CD4-positive, alpha-beta T cell (primary cell): ENCODE measurements at places on chromosomes 2 and 18. TPM values are rescaled to one million over a fixed set of nuclear protein-coding genes. Genes with fewer than 3 reads are reported as not detected.
A peak's percentile ranks its signal among the peaks of the same experiment; 100 is the strongest.

CBLN2 gene
- total RNA-seq, result not detected

RGPD3 gene
- 0.38 TPM for total RNA-seq

DNA sequence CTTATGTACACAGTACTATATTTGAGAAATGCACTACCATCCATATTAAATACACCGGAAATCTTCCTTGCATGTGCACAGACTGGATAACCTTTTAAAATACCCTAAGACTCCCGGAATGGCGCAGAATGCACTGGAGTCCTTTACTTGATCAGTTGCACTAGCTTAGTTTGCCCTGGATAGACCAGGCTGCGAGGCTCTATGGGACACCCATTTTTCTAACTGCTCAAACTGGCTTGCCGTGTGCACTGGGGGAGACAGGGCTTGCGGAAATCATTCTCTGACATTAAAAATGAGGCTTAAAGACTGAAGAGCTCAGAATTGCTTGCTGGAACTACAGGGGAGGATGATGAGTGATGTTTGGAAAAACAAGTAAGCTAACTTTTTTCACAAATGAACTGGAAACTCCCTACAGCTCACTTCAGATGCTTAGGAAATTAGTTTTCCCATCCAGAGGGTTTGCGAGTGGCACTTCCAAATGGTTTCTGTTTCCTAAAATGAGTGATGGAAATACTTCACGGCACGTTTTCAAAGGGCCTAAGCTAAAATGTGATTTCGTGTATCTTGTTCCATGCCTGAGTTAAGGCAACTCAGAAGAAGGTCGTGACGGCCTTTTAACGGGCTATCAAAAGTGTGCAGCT, 2.7 kb downstream of the NCK2 start:
- H3K27ac ChIP-seq, result peak overlapping the region; percentile 52
- no peak for DNase-seq
- peaks cover 16% of the 10 kb centered on the region for H3K36me3 ChIP-seq
- H3K4me1 ChIP-seq, result peaks cover 71% of the 10 kb centered on the region
- peak overlapping the region; percentile 87 for H3K4me3 ChIP-seq

DNA sequence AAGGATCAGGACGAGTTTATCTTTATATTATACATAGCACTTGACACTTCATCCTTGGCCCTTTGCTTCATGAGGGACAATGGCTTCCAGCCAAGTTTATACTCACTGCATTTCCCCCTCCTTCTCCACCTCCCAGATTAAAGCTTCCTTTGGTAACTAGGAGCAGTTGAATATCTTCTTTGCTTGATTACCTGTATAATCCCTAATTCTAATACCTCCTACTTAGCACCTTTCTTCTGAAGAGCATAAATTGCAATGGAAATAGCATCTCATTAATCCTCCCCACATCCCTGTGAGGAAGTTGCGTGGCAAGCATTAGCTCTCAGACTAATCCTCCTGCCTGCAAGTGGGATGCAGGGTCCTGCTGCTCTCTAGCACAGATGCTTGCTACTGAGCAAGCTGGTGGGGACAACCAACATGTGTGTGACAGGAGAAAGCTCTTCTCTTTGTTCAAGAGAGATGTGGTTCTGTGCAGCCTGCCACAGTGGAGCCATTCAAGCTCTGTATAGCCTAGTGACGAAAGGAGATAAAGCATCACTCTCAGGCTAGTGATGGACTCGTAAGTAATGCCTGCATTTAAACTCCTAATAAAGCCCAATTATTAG, 19.1 kb downstream of the KLHL14 start:
- H3K36me3 ChIP-seq, result no peaks in the 10 kb centered on the region
- no peak for DNase-seq
- H3K27ac ChIP-seq, result no peak overlapping the region
- no peaks in the 10 kb centered on the region for H3K4me1 ChIP-seq
- H3K4me3 ChIP-seq, result no peak overlapping the region
- no peaks in the 10 kb centered on the region for H3K27me3 ChIP-seq

DNA sequence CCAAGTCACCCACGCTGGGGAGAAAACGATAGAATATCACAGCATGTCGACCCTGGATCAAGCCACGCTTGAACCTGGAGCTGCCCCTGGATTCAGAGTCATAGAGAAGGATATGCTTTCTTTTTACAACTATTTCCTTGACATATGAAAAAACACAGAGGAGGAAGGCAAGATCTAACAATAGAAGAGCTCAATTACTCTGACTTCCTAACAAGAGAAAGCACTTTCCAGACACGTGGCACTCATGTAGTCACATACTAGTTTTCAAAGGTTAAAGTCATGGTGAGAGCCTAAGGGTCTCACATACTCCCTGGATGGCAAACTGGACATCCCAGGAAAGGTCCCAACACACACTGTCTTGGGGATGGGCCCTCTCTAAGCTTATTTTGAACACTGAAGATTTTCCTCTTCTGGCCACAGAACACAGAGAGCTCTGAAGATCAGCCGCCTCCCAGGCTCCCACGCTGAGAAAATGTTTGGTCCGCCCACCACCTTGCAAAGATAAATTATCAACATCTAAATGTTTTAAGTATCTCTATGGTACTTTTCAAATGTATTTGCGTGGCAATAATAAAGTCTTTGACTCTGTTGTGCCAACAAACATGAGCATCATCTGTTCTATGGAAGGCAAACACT, 4.9 kb downstream of the PXDN start:
- peaks cover 12% of the 10 kb centered on the region for H3K27me3 ChIP-seq
- peaks cover 4% of the 10 kb centered on the region for H3K4me1 ChIP-seq
- DNase-seq, result no peak
- no peak overlapping the region for H3K27ac ChIP-seq
- H3K36me3 ChIP-seq, result no peaks in the 10 kb centered on the region

GRCh38 chr2:47003641-47004427, 88.2 kb upstream of the MCFD2 start:
- H3K36me3 ChIP-seq, result peaks cover 72% of the 10 kb centered on the region
- peaks cover 4% of the 10 kb centered on the region for H3K4me1 ChIP-seq
- no peak overlapping the region for H3K4me3 ChIP-seq
- no peaks in the 10 kb centered on the region for H3K27me3 ChIP-seq
- H3K27ac ChIP-seq, result no peak overlapping the region

DNA sequence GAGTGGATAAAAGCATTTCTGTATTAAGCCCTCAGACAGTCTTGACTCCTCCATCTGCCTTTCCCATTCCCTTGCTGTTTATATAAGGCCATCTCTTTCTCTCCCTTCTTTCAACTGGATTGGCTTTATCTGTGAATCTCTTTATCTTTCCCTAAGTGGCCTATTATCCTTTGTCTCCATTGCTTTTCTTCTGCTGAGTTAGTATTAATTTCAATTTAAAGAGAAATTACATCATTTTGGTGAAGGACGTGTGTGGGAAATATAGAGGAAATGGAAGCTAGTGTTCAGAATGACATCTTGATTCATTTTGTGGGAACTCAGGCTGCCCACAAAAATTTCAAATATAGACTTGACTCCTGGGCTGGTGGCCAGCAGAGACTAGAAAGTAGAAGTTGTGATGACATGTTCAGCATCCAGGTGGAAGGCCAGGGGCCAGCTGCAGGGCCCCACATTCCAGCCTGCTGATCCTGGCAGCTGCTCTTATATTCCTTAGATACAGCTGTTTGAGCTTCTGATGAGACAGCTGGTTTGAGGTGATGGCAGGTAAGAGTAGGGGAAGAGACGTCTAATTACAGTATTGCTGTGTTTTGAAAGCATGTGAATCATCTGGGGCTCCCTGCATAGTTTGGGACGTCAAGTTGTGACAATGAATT, 52.3 kb downstream of the DIS3L2 start:
- no peak overlapping the region for H3K27ac ChIP-seq
- DNase-seq, result no peak
- H3K4me1 ChIP-seq, result no peaks in the 10 kb centered on the region
- H3K27me3 ChIP-seq, result no peaks in the 10 kb centered on the region

DNA sequence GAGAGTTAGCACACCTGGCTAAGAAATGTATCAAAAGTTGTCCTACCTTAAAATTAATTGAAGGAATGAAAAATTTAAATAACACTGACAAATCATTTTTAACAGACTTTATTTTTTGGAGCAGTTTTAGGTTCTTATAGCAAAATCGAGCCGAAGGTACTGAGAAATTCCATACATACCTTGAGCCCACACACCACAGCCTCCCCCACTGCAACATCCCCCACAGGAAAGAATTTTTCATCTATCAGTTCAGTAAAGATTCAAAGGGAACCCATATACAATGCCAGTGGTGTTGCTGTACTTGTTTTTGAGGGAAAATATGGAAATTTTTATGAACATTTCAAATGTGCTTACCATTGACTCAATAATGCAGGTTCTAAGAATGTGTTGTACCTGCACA, 169.8 kb upstream of the HS6ST1 start:
- DNase-seq, result no peak
- no peaks in the 10 kb centered on the region for H3K36me3 ChIP-seq
- peaks cover 2% of the 10 kb centered on the region for H3K27me3 ChIP-seq
- no peaks in the 10 kb centered on the region for H3K4me1 ChIP-seq
- H3K4me3 ChIP-seq, result no peak overlapping the region
